Stimulated activated CD4-positive, alpha-beta T cell treated with anti-CD3 and anti-CD28 coated beads, Interleukin-1b, Interleukin-23, amount 100 ng/mL, for 1 hour (primary cell): ENCODE measurements at places on chromosomes 1 and 21.

DNA sequence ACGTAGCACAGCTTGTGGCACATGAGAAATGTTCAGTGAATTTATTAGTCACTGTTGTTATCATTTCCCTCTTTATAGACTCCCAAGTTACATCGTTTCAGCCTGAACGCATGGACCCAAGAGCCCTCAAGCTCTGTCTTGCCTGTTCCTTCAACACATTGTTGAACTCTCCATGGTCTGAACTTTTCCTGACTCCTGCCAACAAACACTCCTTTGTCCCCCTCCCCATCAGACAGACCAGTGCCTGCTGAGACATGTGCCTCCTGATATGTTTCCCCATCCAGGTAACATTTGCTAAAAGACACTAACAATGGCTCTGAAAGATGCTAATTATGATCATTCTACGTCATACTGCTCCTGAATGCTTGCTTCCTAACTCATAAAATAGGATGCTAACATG is 108.7 kb upstream of the NFIA start:
- DNase-seq = no peak

GRCh38 chr1:57067863-57068262 is 102.0 kb upstream of the C8B start:
- no peak for DNase-seq

- DNase-seq = no peak
These were observed 43.4 kb downstream of the TMEM51 start for GRCh38 chr1:15196807-15197530.

GRCh38 chr1:67557696-67558448 is 127.1 kb upstream of the GADD45A start:
- DNase-seq = no peak

DNA sequence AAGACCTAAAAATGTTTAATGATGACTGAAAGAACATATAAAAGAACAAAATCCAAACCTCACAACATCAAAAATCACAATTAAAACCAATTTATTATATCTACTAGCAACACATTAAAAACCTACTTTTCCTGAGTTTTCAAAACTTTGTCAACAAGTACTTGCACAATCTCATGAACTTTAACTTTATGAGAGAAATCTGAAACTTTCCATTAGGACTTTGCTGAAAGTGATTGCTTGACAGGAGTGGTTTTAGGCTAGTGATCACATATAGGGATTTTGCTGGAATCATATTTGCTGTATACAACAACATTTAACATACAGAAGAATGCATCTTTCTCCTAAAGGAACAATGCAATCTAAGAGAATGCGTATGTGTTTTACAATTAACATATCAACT is 13.2 kb downstream of the HNRNPR start:
- DNase-seq = no peak

- no peak for DNase-seq
These were observed 30.3 kb upstream of the PLA2G2C start for GRCh38 chr1:20216574-20216973.

DNA sequence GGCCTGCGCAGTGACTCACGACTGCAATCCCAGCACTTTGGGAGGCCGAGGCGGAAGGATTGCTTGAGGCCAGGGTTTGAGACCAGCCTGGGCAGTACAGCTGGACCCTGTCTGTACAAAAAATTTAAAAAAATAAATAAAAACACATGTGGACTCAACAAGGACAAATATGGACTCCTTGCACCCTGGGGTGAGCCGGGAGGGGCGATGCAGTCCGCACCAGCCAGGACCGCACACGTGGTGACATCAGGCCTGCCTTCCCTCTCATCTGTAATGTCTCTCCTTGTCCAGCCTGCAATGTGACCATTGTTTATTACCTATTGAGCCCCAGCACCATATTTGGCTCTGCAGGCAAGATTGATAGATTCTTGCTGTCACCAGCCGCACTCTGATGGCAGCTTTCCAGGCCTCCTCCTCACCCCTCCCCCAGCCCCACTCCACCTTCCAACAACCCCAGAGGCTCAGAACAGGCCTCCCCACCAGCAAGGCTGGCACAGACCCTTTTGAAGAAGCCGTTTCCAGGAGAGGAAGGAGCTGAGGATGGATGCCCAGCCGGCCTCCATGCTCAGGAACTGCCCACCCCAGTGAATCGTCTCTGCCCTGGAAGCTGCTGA is 55.2 kb downstream of the IRF2BP2 start:
- DNase-seq = no peak

GRCh38 chr1:235901461-235901860 is 34.8 kb upstream of the LYST start:
- DNase-seq = no peak

GRCh38 chr1:26829184-26829911 is 2.9 kb downstream of the ZDHHC18 start:
- no peak for DNase-seq

GRCh38 chr1:84078842-84079202 is 65.2 kb upstream of the PRKACB start:
- DNase-seq = no peak

- no peak for DNase-seq
These were observed 102.1 kb upstream of the ADAR start for GRCh38 chr1:154710106-154710505.

GRCh38 chr21:45325206-45326168 is 37.8 kb upstream of the POFUT2 start:
- DNase-seq = no peak

GRCh38 chr1:174815036-174815435 is 184.7 kb upstream of the CACYBP start:
- no peak for DNase-seq

DNA sequence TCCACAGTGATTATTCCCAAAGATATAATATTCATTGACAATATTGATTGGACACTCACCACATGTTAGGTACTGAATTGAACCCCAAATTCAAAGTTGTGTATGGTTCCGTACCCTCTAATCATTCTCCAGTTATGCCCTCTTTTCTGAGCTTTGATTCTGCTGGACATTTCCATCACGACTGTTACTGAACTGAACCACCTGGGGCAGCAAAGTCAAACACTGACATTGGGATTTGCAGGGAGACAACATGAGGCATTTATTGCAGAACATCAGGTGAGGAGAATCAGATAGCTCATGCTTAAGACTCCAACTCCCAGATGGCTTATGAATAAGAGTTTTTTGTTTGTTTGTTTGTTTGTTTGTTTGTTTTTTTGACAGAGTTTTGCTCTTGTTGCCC is 420.9 kb downstream of the DISC1 start:
- no peak for DNase-seq

- no peak for DNase-seq
These were observed 22.5 kb downstream of the VPS26C start for GRCh38 chr21:37244501-37245095.

GRCh38 chr1:90732136-90732535 is 15.0 kb upstream of the BARHL2 start:
- no peak for DNase-seq

DNA sequence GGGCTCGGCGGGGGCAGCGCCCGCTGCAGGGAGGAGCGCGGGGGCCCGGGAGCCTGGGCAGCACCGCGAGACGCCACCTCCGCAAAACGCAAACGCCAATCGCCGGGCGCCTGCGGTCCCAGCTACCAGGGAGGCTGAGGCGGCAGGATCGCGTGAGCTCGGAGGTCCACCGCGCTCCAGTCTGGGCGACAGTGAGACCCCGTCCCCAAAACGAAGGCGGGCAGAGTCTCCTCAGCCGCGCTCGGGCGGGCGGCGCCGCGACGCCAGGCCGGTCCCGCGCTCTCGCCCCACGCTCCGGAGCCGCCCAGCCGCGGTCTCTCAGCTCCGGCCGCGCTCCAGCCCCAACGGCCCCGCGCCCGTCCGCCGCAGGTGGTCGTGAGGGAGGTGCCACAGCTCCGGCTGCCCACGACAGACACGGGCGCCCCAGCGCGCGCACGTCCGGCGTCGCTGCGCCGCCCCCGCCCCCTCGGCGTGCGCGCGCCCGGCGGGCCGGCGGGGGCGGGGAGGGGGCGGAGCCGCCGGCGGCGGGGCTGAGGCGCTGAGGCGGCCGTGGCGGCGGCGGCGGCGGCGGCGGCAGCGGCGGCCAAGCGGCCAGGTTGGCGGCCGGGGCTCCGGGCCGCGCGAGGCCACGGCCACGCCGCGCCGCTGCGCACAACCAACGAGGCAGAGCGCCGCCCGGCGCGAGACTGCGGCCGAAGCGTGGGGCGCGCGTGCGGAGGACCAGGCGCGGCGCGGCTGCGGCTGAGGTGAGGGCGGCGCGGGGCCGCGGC is at the start of gene ADARB1:
Gene ADARB1, plus strand, starts transcription at position 533 of the 770 bp plus-strand sequence. CDS start 97,077 bp downstream, outside the sequence.
- no peak for DNase-seq

DNA sequence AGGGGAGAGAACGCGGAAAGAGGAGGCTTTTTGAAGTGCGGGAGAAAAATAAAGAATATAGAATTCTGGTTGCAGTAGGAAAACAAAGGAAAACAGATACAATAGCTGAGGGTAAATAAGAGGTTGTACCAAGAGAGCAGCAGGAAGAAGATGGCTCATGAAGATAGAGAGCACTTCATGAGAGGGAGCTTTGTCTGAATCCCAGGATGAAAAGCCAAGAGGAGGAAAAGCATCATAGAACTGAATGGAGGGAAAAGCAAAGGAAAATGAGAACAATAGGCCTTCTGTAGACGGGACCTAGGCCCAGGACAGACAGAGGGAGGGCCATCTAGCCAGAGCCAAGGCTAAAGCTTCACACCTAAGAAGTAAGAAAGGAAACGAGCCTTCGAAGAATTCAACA is 49.5 kb downstream of the ATP6V1G3 start:
- no peak for DNase-seq

DNA sequence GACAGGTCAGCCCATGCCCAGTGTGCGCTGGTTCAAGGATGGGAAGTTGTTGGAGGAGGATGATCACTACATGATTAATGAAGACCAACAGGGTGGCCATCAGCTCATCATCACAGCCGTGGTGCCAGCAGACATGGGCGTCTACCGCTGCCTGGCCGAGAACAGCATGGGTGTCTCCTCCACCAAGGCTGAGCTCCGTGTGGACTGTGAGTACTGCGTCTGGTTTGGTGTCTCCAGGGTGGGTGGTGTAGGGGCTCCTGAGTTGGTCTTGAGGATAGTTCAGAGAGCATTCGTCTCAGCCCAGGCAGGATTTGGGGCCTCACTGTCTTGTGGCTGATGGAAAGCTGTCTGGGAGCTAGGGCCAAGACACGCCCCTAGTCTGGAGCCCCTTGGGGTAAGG is 83.2 kb downstream of the TRIM11 start:
- no peak for DNase-seq

DNA sequence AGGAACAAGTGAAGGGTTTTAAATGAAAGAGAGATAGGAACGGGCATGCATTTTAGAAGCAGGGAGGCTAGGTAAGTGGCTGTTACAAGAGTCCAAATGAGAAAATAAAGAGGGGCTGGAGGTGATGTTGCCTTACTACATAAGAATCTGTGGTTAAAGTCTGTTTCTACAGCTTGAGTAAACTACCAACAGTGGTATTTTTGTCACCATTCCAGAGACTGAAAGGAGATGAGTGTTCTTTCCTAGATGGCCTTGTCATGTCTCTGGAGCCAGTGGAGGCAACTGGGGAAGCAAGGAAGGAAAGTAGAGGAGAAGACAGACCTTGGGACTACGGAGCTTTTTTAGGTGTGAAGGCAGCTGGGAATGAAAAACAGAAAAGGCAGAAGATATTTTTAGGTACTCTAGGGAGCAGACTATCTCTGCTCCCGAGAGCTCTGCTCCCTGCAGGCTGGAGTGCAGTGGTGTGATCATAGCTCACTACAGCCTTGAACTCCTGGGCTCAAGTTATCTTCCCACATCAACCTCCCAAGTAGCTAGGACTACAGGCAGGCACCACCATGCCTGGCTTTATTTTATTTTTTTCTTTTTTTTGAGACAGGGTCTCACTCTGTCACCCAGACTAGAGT is 12.2 kb downstream of the HDAC1 start:
- DNase-seq = no peak

DNA sequence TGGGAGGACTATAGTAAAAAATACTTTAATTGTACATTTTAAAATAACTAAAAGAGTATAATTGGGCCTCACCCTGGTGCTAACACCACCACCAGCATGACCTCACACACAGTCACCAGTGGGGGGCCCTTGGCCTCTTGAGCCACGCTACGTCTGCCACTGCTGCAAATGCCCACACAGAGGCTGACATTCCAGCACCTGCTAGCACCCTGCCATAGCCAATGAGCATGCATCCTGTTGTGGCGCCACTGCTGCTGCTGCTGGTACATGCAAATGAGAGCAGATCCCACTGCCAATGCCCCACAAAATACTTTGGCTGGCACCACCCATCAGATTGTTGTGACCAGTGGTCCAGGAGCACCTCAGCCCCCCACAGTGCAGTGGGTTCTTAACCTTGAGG is 31.5 kb upstream of the TNR start:
- no peak for DNase-seq

GRCh38 chr1:53572065-53572814 is 113.0 kb downstream of the DMRTB1 start:
- DNase-seq = no peak

GRCh38 chr1:241716915-241717656 is 65.0 kb downstream of the WDR64 start:
- DNase-seq = no peak

DNA sequence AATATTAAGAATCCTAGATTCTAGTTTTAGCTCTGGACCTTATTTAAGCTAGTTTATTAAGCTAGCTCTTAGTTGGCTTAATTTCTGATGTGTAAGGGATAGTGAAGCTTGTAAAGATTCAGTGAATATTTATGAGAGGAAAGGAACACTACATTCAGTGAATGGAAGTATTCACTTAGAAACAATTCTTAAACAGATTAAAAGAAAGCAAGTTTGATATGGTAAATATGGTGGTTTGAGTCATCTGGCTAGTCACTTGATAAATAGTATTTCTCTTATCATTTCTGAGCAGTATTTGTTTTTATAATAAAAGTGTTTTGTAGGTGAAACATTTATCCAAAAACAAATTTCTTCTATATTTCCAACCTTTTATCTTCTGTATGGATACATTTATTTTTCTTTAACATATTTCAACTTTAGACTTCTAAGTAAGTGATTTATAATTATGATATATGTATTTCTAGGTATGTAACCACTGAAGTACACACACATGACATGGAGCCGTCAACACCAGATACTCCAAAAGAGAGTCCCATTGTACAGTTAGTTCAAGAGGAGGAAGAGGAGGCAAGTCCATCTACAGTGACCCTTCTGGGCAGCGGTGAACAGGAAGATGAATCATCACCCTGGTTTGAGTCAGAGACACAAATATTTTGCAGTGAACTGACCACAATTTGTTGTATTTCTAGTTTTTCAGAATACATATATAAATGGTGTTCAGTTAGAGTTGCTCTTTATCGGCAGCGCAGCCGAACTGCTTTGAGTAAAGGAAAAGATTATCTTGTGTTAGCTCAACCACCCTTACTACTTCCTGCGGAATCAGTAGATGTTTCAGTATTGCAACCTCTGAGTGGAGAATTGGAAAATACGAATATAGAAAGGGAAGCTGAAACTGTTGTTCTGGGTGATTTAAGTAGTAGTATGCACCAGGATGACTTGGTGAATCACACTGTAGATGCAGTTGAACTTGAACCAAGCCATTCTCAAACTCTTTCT is 55.6 kb downstream of the SUCO start:
- DNase-seq = no peak
